Stimulated activated CD4-positive, alpha-beta T cell treated with anti-CD3 and anti-CD28 coated beads, Interleukin-1b, Interleukin-23, amount 100 ng/mL, for 48 hours (primary cell): ENCODE measurements at places on chromosomes 2 and 18.

GRCh38 chr2:205627085-205627484 is 55.2 kb upstream of the NRP2 start:
- DNase-seq: no peak

DNA sequence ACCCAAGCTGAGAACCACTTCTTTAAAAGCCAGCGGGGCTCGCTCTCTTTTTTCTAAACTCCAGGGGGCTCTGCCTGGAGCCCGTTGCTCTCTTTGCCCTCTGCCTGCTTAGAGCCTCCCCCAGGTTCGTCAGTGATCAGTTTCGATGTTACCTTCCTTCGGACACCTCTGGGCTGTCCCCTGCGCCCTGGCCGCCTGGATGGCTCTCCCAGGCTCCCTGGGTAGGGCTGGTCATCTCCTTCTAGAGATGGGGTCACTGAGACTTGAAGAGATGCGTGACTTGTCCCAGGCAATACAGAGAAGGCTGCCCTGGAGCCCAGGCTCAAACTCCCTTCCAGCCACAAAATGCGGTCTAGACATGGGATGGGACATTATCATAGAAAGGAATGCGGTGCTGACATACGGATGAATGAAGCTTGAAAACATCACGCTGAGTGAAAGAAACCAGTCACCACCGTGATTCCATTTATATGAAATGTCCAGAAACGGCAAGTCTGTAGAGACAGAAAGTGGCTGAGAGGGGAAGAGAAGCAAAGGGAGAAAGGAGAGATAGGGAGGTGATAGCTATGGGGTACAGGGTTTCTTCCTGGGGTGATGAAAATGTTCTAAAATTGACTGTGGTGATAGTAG is 14.6 kb downstream of the KCNF1 start:
- DNase-seq: no peak

- no peak for DNase-seq
These were observed 465.9 kb downstream of the ADCYAP1 start for GRCh38 chr18:1370552-1370951.

DNA sequence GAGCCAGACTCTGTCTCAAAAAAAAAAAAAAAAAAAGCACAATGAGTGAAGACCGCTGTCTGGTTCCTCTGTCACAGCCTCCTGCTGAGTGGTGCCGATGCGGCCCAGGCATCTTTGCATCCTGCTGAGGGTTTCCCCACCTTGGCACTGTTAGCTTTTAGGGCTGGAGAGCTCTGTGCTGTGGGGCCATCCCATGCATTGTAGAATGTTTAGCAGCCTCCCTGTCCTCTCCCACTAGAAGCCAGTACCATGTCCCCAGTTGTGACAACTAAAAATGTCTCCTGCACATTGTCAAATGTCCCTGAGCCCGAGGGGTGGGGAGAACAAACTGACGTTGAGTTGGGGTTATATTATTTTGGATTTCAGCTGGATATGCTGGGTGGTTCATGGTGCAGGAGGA is 7.9 kb upstream of the COLEC11 start:
- no peak for DNase-seq

GRCh38 chr2:233007270-233007669 is 5.8 kb downstream of the NGEF start:
- DNase-seq: no peak

DNA sequence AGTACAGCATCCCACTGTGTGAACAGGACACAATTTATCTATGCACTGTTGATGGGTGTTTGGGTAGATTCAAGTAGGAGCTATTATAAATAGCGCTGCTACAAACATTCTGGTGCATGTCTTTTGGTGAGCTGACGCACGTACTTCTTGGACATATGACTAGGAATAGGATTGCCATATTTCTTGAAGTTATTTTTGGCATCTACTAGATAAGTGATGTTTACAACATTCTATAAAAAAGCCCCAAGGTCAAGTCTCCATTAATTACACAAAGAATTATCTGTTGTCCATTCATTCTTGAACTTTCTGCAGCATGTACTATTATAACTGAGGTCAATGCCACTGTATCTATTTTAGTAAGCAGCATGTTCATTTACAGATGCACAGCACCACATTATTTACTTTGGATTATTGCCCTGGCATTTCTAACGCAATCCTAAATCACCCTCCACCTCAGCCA is 225.5 kb upstream of the TMEM200C start:
- DNase-seq: no peak

DNA sequence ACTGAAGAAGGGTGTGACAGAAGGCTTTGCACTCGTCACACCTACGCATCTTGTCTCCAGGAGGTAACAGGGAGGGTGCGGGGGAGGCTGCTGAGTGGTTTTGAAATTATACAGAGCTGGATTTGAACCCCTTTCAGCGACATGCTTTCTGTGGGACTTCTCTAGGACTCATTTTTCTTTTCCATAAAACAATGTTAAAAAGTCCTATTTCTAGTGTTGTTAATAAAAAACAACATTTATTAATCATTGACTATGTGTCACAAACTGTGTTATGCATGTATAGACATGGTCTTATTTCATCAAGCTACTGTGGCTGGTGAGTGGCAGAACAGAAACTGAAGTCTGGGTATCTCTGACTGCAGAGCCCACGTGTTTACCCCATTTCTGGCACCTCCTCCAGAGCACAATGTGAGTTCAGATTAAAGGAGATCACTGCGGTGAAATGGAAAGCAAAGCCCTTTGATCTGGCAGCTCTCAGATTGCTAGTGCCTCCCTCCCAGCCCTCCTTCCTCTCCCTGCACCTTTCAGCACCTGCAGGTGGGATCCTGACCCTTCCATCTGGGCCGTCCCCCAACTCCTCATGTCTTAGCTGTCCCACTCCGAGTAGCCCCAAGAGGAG is 315.5 kb upstream of the MYT1L start:
- peak; percentile 55 for DNase-seq

- DNase-seq: no peak
These were observed 94.5 kb upstream of the MGAT4A start for GRCh38 chr2:98825404-98825803.

DNA sequence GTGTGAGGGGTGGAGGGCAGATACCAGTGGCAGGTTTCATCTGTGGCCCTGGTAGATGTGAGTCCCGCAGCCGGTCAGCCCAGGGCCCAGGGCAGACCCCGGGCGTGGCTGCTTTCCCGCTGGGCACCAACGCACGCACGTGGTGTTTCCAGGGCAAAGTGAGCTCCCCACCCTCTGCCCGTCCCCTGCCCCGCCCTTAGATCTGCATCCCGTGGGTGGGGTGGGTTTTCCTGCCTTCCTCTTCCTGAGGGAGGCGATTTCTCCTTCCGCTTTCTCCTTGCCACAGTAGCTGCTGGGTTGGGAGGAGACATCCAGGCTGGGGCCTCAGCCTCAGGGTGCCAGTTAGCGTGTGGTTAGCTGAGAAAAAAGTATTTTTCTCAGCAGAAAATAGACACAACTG is 49.6 kb downstream of the ODC1 start:
- no peak for DNase-seq

GRCh38 chr2:8644605-8645175 is 37.2 kb upstream of the ID2 start:
- no peak for DNase-seq

DNA sequence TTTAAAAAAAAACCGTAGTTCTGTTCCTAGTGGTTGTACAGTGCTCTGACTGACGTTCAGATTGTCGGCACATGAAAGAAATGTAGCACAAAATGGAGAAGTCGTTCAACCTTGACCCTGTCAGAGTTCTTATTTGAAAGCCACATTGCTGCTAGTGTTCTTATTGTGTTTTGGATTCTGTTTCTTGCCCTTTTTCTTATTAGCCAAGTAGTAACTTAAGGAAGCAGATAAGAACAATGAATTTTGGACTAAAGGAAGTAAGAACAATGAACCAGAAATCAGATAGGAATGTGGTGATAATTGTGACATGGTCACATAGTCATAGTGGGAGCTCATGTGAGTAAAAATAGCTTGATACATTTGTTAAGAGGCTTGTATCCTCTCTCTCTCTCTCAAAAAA is 45.9 kb downstream of the RPIA start:
- DNase-seq: no peak

GRCh38 chr18:48567388-48567787 is 28.6 kb downstream of the CTIF start:
- DNase-seq: no peak

- DNase-seq: no peak
These were observed 51.9 kb upstream of the ZBTB7C start for GRCh38 chr18:48460929-48461583.

- DNase-seq: no peak
These were observed 227.6 kb downstream of the SEPTIN10 start for GRCh38 chr2:109386004-109386695.

- no peak for DNase-seq
These were observed 564 bp downstream of the LPIN2 start for GRCh38 chr18:3012136-3013023.

DNA sequence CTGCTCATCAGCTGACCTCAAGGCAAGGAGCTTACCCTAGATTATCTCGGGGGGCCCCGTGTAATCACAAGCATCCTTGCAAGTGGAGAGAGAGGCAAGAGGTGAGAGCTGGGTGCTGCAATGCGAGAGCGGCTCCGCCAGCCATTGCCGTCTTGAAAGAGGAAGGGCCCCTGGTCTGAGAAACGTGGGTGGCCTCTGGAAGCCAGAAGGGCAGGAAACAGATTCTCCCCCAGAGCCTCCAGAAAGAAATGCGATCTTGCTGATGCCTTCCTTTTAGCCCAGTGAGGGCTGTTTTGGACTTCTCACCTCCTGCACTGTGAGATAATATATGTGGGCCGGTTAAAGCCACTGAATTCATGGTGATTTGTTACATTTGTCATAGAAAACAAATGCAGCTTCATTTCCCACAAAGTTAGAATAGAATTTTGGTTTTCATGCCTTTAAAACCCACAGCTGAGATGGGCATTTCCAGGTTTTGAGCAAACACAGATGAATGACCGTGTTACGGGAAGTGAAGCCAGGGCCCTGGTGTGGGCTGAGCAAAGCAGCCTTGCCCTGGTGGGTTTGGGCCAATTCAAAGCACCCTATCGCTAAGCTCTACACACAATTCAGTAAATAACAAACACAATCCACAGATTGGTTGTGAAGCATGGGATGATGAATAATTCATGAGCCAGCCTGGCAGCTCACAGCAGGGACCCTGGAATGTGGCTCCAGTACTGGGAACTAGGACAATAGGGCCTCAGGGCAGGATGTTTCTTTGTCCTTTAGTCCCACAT is 319.9 kb upstream of the HS6ST1 start:
- no peak for DNase-seq

GRCh38 chr2:152335726-152336118 is 748 bp downstream of the FMNL2 start:
- DNase-seq: peak; percentile 7

DNA sequence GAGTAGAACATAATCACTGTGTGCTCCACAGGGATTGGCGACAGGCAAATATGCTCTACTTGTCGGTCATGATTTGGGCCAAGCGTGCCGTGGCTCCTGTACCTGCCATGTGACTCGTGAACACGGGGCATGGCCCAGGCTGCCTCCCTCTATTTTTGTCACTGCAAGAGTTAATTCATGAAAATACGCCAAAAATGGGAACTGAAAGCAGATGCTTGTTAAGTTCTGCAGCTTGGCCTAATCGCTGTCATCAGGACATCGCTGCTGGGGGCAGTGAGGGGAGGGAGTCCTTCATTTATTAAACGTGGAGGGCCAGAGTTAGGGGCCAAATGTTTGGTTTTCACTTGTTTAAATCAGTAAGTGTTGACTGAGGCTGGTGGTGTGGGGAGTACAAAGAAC is 177.8 kb downstream of the BCL2 start:
- no peak for DNase-seq

GRCh38 chr18:44789710-44790109 is 109.0 kb downstream of the SETBP1 start:
- no peak for DNase-seq

GRCh38 chr2:235573331-235574221 is 79.7 kb downstream of the AGAP1 start:
- DNase-seq: no peak

GRCh38 chr2:236805800-236806531 is 236.3 kb downstream of the ACKR3 start:
- DNase-seq: no peak

- DNase-seq: no peak
These were observed 134.8 kb downstream of the RTP5 start for GRCh38 chr2:242004223-242004901.

DNA sequence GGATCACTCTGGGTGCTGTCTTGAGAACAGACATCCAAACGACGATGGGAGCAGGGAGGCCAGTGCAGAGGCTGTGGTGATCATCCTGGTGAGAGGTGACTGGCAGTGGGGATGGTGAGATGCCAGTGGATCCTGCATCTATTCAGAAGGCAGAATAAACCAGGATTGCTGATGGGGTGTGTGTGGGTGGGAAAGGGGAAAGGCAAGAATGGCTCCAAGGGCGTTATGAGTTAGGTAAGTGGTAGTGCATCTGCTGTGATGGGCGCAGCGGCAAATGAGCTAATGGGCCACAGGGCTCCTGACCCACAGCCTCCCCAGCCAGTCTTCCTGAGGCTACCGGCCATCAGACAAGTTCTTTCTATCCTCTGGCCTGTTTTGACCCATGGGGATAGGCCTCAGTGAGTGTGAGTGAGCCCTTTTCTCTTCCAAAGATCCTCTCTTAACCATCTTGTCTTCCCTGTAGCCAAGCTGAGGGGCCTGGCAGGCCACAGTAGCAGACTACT is 29.6 kb downstream of the SERTAD2 start:
- no peak for DNase-seq

GRCh38 chr2:197011021-197011417 is 84.5 kb upstream of the PGAP1 start:
- DNase-seq: no peak

GRCh38 chr2:152497481-152498052 is 162.6 kb downstream of the FMNL2 start:
- no peak for DNase-seq

DNA sequence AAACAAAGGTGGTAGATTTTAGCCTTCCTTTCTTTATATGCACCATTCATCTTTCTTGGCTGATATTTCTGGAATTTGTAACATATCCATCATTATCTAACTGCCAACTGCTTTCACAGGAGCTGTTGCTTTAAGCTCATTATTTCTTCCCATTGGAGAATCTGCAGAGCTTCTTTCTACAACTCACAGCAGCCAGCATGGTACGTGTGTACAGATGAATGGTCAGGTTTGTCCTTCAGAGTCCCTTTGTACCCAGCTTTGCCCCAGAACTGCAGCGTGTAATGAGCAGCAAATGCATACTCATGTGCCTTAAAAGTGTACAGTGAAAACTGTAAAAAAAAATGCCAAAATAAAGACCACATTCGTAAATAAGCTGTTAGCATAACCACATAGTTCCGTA is 260.9 kb downstream of the FIGN start:
- no peak for DNase-seq

DNA sequence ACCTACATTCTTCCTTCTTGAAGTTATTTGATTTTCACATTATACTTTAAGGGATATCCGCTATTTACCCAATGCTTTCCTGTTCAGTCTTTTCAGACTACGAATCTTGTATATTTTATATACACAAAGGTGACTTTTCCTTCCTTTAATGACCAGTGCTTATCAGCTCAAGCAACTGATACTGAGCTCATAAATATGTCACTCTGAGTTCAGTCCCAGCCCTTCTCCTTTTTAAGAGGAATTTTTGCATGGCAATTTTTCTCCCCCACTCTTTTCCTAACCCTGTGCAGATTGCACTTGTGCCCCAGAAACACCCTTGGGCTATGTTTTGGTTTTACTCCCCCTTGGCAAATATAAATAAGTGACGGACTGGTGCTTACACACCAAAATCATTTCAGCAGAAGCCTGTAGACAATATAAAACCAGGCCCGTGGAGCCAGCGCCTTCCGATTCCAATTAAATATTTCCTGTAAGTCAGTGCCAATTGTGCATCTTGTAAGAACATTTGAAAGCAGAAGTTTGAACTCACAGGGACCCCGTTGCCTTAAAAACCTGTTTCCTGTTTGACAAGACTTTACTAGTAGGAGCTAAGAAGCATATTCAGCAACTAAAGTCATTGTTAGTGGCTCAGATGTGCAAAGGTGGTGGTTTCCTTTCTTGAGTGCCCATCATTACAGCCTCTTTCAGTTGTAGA is 66.3 kb upstream of the GATA6 start:
- DNase-seq: no peak
